ENCODE measurements at places on chromosomes 11 and 22.
A peak's percentile ranks its signal among the peaks of the same experiment; 100 is the strongest.

DNA sequence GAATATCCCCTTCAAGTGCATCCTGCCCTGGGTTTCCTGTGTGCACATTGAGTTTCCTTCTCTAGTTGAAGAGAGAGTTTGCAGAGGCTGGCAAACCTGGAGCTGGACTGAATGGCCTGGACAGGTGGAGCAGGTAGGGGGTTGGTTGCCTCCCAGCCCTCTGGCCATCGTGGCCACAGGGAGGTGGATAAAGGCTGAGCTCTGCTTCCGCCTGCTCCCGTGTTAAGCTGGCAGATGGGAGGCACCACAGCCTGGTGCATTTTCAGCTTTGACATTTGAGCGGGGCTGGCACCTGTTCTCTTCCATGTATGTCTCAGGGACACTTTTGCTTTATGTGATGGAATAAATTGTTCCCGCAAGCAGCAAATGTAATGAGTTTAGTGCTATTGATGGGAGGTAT lies 11.1 kb downstream of the MICAL2 start:
- H3K36me3 ChIP-seq, result peaks cover 1% of the 10 kb centered on the region
- no peak overlapping the region for H3K27ac ChIP-seq
- H3K4me1 ChIP-seq, result peaks cover 50% of the 10 kb centered on the region
- DNase-seq, result no peak
- no peak overlapping the region for H3K4me3 ChIP-seq

DNA sequence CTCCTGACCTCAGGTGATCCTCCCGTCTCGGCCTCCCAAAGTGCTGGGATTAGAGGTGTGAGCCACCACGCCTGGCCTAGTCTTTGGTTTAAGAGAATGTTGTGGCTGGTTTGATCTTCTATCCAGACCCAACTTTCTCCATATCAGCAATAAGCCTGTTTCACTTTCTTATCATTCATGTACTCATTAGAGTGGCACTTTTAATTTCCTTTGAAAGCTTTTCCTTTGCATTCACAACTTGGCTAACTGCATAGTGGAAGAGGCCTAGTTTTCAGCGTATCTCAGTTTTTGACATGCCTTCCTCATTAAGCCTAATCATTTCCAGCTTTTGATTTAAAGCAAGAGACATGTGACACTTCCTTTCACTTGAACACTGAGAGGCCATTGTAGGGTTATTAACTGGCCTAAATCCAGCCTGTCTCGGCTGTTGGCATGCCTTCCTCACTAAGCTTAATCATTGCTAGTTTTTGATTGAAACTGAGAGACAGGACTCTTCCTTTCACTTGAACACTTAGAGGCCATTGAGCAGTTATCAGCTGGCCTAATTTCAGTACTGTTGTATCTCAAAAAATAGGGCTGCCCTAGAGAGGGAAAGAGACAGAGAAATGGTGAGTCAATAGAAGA lies 13.1 kb upstream of the RPL3 start:
- H3K27ac ChIP-seq, result peak overlapping the region; percentile 19
- H3K27me3 ChIP-seq, result no peaks in the 10 kb centered on the region

- DNase-seq, result no peak
- no peak overlapping the region for H3K4me3 ChIP-seq
- H3K4me1 ChIP-seq, result no peaks in the 10 kb centered on the region
- no peaks in the 10 kb centered on the region for H3K36me3 ChIP-seq
- peaks cover 17% of the 10 kb centered on the region for H3K27me3 ChIP-seq
Measured at GRCh38 chr22:32950366-32950765, 107.8 kb downstream of the SYN3 start.

- peaks cover 6% of the 10 kb centered on the region for H3K36me3 ChIP-seq
- no peak overlapping the region for H3K27ac ChIP-seq
- no peak for DNase-seq
- H3K4me1 ChIP-seq, result peaks cover 34% of the 10 kb centered on the region
Measured at GRCh38 chr11:61056571-61056970, 45.7 kb upstream of the CD5 start.

GRCh38 chr22:48141301-48141700 lies 1378.9 kb downstream of the TBC1D22A start:
- no peak for DNase-seq
- H3K27me3 ChIP-seq, result peaks cover 36% of the 10 kb centered on the region
- no peaks in the 10 kb centered on the region for H3K36me3 ChIP-seq
- peaks cover 23% of the 10 kb centered on the region for H3K4me1 ChIP-seq

DNA sequence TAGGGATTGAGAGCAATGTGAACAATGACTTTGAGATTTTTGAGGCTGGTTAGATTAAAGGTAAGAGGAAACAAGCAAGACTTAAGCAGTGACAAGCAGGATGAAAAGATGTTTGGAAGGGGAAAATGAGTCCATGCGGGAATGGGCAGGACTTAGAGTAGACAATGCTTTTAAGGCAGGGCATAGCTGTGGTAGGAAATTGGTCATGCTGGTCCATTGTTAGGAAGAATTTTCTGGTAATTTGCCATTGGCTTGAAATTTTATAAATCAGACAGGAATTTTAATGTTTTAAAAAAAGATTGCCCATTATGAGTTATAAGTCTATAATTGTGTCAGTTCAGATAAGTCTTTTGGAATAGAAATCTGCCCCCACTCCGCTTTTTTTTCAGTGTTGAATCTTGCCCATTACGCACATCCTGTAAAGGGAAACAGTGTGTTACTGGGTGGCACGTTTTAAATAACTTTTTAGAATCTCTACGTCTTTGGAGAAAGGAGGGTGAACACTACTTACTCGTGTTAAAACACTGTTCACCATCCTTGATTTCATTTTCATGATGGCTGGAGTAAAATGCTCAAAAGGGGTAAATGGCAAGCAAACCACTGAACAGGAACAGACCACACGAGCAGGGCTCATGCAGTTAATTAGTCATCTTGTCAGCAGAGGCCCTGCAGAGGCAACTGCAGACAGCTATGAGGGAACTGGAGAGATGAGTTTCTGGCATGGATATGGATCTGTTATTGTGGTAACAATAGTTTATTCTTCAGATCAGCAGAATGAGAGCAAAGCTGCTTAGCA lies 25.0 kb downstream of the SWAP70 start:
- no peak overlapping the region for H3K27ac ChIP-seq
- DNase-seq, result no peak
- no peak overlapping the region for H3K4me3 ChIP-seq
- H3K4me1 ChIP-seq, result no peaks in the 10 kb centered on the region
- H3K36me3 ChIP-seq, result no peaks in the 10 kb centered on the region

DNA sequence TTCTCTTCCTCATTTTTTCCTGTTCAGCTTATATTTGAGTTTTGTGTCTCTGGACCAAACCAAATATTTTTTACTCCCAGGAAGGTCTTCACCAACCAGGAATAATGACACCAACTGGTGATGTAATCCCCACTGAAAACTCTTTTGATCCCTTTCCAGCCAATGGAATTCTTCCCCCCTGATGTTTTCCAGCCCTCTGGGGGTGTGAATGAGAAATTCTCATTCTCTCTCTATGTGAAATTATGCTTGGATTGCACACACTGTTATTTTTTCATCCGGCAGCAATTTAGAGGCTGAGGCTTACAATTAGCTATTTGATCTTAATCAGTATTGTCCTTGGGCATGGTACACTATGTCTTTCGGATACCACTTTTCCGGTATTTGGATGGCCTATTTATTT lies 39.5 kb upstream of the SLC1A2 start:
- no peak overlapping the region for H3K27ac ChIP-seq
- no peak for DNase-seq
- peaks cover 1% of the 10 kb centered on the region for H3K36me3 ChIP-seq
- H3K4me1 ChIP-seq, result no peaks in the 10 kb centered on the region

DNA sequence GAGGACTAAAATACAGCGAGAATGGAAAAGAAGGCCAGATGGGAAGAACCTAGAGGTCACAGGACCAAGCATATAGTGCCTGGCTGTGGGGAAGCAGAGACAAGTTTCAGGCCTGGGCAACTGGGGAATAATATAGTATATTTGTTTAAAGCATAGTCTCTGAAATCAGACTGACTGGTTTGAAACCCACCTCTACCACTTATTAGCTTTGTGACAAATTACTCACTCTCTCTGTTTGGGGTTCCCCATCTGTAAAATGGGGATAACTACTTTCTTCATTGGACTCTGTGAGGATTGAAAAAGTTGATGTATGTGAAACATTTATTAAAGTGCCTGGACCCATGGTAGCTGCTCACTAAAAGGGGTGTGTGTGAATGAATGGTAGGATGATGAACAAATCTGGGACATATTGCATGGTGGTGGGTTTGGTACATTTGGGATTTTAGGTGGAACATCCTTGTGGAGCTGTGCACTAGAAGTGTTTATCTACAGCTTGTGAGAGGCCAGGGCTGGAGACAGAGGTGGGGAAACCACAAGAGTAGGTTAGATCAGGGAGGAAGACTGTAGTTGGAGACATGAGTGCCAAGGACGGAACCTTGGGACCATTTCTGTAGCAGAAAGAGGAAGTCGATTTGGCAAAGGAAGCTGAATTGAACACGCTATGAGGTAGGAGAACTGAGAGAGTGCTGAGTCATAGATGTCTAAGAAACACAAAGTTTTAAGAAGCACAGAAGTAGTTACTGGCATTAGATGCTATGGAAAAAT lies 52.6 kb downstream of the SWAP70 start:
- DNase-seq, result no peak
- no peak overlapping the region for H3K27ac ChIP-seq
- no peaks in the 10 kb centered on the region for H3K27me3 ChIP-seq
- no peaks in the 10 kb centered on the region for H3K4me1 ChIP-seq
- no peaks in the 10 kb centered on the region for H3K36me3 ChIP-seq

- H3K27ac ChIP-seq, result no peak overlapping the region
- H3K4me3 ChIP-seq, result no peak overlapping the region
- peaks cover 11% of the 10 kb centered on the region for H3K36me3 ChIP-seq
- no peaks in the 10 kb centered on the region for H3K27me3 ChIP-seq
Measured at GRCh38 chr11:59801981-59802638, 8.5 kb downstream of the MRPL16 start.

DNA sequence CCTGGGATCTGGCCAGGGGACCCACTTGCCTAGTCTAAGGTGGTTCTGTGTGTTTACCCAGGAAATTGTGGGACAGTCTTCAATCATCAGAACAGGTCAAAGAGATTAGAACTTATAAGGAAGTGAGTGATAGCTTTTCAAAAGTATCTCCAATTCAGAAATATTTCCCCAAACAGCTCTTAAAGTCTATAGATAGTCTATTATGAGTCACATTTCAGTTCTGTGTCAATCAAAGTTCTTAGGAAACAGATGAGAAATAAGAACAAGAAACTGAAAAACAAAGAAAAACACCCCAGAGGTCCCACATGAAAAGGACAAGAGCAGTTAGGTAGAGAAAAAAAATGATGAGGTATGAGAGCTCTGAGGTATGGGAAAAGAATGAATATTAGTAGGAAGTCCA lies 381.4 kb upstream of the MPPED2 start:
- H3K4me1 ChIP-seq, result no peaks in the 10 kb centered on the region
- no peak overlapping the region for H3K27ac ChIP-seq
- no peaks in the 10 kb centered on the region for H3K27me3 ChIP-seq
- no peak for DNase-seq
- no peak overlapping the region for H3K4me3 ChIP-seq
- no peaks in the 10 kb centered on the region for H3K36me3 ChIP-seq

DNA sequence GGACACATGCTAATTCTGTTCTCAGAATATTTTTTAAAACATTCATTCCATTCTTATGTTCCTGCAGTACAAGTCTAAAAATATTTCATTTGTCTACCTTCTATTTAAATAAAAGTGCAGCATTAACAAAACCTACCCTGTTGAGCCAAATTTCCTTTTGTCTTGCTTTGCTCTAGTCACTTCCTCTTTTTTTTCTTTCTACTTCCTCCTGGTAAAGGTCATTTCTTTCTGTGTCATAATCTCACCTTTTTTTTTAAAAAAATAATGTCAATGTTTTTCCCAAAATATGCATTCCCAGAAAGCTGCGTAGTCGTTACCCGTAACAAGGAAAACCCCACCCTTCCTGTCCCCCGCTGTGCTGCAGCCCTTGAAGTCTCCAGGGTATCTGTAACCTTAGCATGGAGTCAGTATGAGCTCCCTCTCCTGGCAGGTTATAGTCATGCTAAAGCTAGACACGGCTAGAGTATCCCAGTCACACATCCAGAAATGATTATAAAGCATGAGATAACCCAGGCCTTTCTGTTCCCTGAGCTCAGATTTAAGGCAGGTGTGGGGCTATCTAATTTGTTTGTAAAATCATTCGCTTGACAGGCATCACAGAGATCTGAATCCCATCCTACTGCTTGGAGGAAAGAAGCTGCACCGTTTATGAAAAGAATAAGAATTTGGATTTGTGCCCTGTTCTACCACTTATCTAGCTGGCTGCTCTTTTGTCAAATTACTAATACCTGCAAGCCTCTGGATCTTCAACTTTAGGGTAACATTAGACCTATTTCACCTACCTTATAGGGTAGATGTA lies 51.1 kb upstream of the EED start:
- H3K4me3 ChIP-seq, result peak overlapping the region; percentile 64
- H3K27ac ChIP-seq, result peak overlapping the region; percentile 67
- H3K27me3 ChIP-seq, result no peaks in the 10 kb centered on the region
- H3K4me1 ChIP-seq, result peaks cover 14% of the 10 kb centered on the region
- peaks cover 3% of the 10 kb centered on the region for H3K36me3 ChIP-seq
